ENCODE measurements at places on chromosomes 3 and 15.

DNA sequence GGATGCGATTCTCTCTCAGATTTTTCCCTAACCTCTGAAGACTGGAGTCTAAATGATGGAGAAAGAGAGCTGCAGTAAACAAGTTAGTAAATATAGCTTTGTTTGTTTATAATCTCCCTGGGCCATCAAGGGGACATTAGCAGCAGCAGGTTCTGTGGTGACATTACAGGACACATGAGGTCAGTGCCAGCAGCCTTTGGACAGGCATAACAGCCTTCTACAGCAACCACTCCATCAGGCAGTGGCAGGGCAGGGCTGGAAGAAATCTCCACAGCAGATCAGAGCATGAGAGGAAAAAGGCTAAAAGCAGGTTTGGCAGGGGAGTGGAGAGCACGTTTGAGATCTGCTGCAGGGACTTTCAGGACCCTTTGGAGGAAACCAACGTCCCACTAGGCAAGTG, 127.6 kb upstream of the ACP3 start:
- DNase-seq = no peak

DNA sequence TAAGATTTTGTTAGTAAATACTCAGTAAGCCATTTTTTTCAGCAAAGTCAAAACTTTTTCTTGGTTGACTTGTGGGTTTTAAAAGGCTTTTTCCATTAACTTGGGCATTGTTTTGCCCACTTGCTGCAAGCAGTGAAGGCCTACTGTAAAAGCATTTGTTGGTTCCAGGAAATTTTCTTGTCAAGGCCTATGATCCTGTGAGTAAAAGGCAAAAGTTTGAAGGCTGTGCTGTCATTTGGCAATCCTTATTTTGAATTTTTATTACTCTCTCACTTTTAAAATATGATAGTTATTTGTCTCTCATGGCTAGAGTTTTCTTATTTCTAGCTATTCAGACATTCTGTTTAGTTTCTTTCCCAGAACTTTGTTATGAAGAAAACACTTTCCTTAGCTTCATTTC, 13.0 kb downstream of the P2RY12 start:
- peak; percentile 37 for DNase-seq

- DNase-seq = peak; percentile 73
Measured at GRCh38 chr3:43153216-43154083, 47.6 kb upstream of the POMGNT2 start.

- no peak for DNase-seq
Measured at GRCh38 chr3:65625305-65625704, 413.4 kb downstream of the MAGI1 start.

DNA sequence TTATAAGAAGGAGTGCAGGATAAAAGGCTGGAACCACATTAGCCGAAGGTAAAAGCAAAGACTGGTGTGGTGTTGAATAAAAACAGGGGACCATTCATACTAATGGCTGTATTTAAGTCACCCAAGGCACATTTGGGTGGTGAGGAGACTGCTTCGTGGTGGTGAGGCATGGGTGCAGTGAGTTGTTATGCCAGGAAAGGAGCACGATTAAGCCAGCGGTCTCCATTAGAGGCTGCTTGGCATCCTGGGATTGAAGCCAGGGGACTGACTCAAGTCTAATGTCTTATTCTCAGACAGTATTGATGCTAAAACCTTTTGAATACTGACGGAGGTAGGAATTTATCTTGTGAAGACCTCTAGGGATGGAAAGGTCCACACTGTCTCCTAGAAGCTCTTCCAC, 21.9 kb downstream of the FEM1B start:
- peak; percentile 46 for DNase-seq

Measured in EH (cell line).